Midbrain (tissue), 1 donor: ENCODE measurements at places on chromosomes 5 and 9.

GRCh38 chr5:32767948-32768467, 56.9 kb downstream of the NPR3 start:
- DNase-seq = no peak

GRCh38 chr9:92360083-92360482, 34.3 kb downstream of the CENPP start:
- DNase-seq = no peak

DNA sequence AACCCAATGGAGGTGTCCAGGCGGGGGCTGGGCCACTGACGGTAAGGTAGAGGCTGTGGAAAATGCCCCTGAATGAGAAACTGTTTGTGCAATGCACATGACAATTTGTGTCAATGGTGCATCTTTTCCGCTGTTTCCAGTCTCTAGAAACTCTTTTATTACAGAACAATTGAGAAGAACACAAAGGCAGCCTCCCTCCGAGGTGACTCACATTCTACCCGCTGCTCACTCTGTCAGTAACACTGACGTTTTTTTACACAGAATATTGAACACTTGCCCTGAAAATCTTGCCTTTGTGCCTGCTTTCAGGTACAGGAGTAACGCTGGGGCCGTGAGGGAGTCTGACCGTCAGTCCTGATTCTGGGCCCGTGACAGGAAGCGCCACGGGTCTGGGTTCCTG, 11.7 kb upstream of the TENT4A start:
- DNase-seq = no peak

DNA sequence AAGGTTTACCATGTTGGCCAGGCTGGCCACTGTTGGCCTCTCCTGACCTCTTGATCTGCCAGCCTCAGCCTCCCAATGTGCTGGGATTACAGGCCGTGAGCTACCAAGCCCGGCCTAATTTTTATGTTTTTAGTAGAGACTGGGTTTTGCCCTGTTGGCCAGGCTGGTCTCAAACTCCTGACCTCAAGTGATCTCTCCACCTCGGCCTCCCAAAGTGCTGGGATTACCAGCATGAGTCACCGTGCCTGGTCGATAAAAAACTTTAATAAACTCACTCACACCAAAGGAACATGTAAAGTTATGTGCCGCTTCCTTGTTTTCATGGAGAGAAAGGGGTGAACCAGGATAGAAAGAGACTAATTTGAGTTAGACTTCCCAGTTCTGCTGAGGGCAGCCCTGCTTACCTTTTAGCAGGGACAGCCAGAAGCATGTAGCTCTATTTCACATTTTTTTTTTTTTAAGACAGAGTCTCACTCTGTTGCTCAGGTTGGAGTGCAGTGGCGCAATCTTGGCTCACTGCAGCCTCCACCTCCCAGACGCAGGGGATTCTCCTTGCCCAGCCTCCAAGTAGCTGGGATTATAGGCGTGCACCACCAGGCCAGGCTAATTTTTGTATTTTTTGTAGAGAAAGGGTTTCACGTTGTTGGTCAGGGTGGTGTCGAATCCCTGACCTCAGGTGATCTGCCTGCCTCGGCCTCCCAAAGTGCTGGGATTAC, 11.4 kb upstream of the HAUS6 start:
- no peak for DNase-seq

DNA sequence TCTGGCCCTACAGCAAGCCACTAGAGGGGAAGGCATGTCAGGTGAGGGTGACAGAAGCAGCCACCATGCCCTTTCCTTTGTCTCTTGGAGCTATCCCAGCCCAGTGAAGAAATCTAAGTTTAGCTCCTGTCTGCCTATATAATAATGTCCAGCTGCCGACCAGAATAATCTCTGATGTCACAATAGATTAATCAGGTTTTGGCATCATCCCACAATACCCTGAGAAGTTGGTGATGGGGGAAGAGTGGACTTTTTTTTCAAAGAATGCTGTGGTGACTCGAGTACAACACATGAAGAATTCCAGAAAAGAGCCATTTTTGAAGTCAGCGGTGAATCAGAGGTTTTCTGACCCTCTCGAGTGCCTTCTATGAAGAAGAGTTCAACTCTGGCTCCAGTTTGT, 1.7 kb upstream of the TSLP start:
- DNase-seq = no peak

DNA sequence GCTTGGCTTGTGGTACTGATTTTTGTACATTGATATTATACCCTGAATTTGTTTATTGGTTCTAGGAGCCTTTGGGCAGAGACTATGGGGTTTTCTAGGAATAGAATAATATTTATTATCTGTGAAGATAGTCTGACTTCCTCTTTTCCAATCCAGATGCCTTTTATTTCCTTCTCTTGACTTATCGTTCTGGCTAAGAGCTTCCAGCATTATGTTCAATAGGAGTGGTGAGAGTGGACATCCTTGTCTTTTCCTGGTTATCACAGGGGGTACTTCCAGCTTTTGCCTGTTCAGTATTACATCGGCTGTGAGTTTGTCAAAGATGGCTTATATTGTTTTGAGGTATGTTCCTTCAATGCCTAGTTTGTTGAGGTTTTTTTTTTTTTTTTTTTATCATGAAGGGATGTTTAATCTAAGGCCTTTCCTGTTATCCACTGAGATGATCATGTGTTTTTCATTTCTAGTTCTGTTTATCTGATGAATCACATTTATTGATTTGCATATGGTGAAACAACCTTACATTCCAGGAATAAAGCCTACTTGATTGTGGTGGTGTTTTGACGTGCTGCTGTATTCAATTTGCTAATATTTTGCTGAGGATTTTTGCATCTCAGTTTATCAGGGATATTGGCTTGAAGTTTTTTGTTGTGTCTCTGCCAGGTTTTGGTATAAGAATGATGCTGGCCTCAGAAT, 77.5 kb downstream of the CERT1 start:
- no peak for DNase-seq

DNA sequence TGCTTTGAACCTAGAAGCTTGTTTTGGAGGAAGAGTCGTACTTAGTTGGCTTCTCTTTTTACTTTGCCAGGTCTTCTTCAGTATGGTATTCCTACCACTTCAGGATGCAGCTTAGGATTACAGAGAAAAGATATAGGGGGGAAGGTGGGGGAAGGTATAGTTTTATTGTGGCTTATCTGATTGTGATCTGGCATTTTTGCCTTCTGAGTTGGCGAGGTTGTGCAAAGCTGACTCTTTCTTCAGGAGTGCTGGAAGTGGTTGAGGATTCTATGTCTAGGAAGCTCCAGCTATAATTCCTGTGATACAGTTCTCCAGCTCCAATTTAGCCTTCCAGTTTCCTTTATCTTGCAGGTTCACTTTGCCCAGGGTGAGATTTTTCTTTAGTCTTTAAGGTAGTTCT, 7.0 kb downstream of the CDC42SE2 start:
- DNase-seq = no peak
